ENCODE measurements at places on chromosomes 6 and 20.

- DNase-seq, result no peak
Measured at GRCh38 chr20:14232650-14233049, 104.8 kb downstream of the FLRT3 start.

DNA sequence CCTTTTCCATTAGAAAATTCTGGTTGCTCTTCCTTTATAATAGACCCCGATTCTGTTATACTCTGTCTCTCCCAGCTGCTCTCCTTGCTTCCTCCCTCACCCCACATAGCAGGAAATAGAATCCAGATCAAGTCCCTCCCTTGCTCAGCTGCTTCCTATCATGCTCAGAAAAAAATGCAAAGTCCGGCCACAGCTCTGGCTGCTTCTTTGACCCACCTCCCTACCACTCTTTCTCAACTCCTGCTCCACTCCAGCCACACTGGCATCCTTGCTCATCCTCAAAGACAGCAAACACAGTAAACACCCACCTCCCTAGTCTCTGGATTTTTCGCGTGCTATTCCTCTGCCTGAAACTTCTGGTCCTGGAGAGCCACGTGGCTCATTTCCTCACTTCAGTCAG is 9.1 kb upstream of the SLC22A16 start:
- DNase-seq, result no peak

DNA sequence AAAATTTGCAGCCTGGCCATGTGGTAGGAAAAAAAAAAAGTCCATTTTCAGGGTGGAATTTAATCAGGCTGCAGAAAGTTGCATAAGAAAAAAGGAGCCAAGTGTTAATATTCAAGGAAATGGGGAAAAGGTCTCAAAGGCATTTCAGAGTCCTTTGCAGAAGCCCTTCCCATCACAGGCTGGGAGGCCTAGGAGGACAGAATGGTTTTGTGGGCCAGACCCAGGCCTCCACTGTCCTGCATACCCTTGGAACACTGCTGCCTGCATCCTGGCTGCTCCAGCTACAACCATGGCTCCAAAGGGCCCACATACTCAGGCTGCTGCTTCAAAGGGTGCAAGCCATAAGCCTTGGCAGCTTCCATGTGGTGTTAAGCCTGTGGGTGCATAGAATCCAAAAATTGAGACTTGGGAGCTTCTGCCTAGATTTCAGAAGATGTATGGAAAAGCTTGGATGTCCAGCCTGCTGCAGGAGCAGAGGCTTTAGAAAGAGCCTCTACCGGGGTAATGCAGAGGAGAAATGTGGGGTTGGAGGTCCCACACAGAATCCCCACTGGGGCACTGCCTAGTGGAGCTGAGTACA is 239.0 kb upstream of the STXBP5 start:
- DNase-seq, result no peak

DNA sequence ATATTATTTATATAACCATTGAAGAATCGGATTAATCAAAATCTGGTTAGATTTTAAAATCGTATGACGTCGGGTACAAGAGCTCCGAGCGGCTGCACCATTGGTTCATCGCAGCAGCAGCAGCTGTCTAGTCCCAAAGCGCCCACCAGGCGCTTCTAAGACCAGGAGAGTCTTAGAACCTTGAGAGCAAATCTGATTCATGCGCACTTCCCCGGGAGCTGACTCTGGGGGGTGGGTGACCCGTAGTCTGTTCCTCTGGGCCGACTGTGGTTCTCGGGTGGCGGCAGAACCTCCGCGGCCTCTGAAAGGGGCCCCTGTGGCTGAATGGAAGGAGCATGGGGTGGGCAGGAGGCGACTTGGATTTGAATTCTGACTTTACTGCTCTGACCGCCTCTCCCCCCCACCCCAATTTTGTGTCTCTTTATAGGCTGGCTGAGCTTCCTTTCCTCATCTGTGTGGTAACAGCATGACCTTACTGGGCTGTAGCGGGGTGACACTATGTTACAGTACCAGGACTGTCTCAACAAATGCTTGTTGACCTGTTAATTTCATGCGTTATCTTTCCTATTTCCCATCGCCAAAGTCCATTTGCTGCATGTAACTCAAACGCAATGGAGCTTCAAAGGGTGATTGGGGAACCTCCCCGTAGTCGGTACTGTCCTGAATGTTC is 119.7 kb downstream of the RTN4IP1 start:
- no peak for DNase-seq

GRCh38 chr20:23925789-23926525 is 46.4 kb upstream of the CST5 start:
- no peak for DNase-seq
